ENCODE measurements at places on chromosomes 12 and 14. TPM values are rescaled to one million over a fixed set of nuclear protein-coding genes. Genes with fewer than 3 reads are reported as not detected.

Gene SRRM4
- total RNA-seq, result not detected

Gene NPAS3
- not detected for total RNA-seq

DNA sequence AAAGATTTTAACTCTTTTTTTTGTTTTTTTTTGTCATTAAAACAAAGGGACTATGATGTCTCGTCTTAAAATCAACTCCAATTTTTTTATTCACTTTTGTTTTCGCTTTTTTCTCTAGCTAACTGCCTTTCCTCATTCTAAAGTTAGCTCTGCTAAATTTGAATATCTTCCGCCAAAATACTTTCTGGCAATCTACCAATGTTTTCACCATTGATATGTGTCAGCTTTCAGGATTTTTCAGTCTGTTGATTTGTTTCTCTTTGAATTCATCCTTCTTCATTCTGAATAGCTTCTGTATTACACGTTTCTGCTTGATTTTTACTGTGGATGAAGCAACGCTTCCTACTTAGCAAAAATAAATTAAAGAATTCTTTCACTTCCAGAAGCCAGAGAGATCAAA, 38.7 kb upstream of the NOVA1 start:
- H3K27ac ChIP-seq, result no peak overlapping the region
- no peaks in the 10 kb centered on the region for H3K27me3 ChIP-seq
- no peak overlapping the region for H3K4me3 ChIP-seq
- no peaks in the 10 kb centered on the region for H3K4me1 ChIP-seq
- no peak for DNase-seq

DNA sequence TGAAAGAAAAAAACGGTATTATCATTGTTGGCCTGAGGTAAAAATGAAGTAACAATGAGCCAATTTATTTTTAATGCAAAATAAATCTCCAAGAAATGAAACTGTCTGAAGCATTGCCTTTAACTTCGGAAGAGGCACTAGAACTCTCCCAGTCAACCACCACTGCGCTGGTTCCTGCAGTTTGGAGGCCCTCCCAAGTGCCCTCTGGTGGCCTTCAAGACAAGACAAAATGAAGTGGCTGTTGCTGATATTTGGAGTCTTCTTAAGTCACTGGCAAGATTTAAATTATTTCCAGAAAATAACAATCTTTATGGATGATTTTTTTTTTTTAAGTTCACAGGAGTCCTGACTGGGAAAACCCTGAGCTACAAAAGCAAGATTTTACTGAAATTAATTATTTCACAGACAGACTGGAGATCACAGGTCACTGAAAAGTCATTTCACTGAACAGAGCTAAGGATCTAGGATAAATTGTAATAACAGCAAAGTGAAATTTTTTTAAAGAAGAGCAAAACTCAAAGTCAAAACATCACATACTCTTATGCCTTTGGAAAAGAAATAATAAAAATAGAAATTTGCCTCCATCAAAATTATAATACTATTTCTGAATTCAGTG, 58.2 kb downstream of the DICER1 start:
- H3K4me3 ChIP-seq, result no peak overlapping the region
- H3K27ac ChIP-seq, result no peak overlapping the region
- DNase-seq, result no peak
- H3K4me1 ChIP-seq, result no peaks in the 10 kb centered on the region
- no peaks in the 10 kb centered on the region for H3K27me3 ChIP-seq

DNA sequence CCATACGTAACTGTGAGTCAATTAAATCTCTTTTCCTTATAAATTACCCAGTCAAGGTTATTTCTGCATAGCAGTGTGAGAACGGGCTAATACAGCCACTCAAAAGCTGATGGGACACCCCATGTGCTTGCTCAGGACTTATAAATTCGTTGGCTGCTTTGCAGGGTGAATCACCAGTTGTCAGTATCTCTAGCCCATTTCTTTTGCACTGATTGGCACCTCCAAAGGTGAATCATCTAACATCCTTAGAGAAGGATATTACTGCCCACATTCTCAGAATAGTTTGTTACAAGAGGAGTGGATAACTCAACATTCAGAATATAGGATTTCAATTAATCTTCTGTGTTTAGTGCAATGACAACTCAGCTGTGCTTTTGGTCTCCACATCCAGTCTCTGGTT, 601.5 kb downstream of the KCNH5 start:
- no peak for DNase-seq
- H3K27ac ChIP-seq, result no peak overlapping the region
- H3K4me3 ChIP-seq, result no peak overlapping the region
- no peaks in the 10 kb centered on the region for H3K36me3 ChIP-seq
- H3K27me3 ChIP-seq, result no peaks in the 10 kb centered on the region

- no peaks in the 10 kb centered on the region for H3K36me3 ChIP-seq
- H3K4me3 ChIP-seq, result no peak overlapping the region
- peaks cover 3% of the 10 kb centered on the region for H3K4me1 ChIP-seq
- DNase-seq, result no peak
- no peak overlapping the region for H3K27ac ChIP-seq
- H3K27me3 ChIP-seq, result peaks cover 25% of the 10 kb centered on the region
Observed at GRCh38 chr12:114764510-114764909, 80.5 kb upstream of the TBX3 start.

DNA sequence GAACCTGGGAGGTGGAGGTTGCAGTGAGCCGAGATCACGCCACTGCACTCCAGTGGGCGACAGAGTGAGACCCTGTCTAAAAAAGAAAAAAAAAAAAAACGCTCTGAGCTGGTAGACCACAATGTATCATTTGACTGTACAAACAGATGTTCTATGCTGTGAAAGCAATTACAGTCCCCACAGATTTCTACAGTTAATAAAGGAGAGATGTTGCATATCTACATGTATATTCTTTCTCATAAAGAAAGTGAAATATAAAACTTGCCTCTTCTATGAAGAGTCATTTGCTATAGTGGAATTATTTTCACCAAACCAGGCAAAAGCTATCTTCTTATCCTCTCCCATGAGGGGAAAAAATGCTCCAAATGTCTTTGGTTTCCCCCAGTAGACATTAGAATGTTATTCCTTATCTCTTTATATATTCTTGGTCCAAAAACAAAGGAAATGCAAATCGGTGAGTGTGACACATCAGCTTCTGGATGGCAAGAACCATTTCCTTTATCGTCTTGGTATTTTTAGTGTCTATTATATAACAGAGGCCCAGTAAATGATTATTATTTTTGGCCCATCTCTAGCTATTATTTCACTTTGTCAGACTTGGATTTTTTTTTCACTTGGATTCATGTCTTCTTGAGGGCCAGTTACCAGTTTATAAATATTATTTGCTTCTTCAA, 230.4 kb downstream of the SSPN start:
- H3K4me1 ChIP-seq, result no peaks in the 10 kb centered on the region
- H3K27ac ChIP-seq, result no peak overlapping the region
- no peak overlapping the region for H3K4me3 ChIP-seq
- no peaks in the 10 kb centered on the region for H3K36me3 ChIP-seq

DNA sequence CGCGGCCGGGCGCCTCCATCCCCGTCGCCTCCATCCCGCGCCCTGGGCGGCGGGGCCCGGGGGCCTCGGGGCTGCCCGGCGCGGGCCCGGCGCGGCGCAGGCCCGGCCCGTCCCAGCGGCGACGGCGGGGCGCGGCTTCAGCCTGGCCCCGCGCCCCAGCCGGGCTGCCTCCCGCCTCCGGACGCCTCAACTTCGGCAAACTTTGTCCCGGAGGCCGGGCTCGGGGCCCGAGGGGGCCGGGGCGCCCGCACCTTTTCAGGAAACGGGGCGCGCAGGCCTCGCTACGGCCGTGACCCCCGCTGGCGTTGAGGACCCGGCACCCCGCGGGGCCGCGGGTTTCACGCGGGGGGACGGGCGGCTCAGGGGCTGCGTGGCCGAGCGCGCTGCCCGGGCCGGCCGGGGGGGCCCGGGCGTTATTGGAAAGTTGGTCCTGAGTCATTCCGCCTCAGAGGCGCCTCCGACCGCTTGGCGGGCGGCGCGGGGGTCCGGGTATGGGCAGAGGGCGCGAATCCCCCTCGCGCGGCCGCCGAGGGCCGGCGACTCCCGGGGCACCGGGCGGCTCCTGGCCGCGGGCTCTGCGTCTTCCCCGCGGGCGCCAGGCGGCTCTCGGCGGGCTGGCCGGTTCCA, 575 bp downstream of the TRAF3 start:
- H3K27me3 ChIP-seq, result no peaks in the 10 kb centered on the region
- no peak overlapping the region for H3K27ac ChIP-seq
- peaks cover 21% of the 10 kb centered on the region for H3K4me1 ChIP-seq
- peak; percentile 46 for DNase-seq
- no peaks in the 10 kb centered on the region for H3K36me3 ChIP-seq

- H3K27ac ChIP-seq, result no peak overlapping the region
- H3K4me1 ChIP-seq, result peaks cover 60% of the 10 kb centered on the region
- DNase-seq, result no peak
- H3K4me3 ChIP-seq, result no peak overlapping the region
- no peaks in the 10 kb centered on the region for H3K27me3 ChIP-seq
Observed at GRCh38 chr12:124520907-124521306, 46.5 kb downstream of the NCOR2 start.

DNA sequence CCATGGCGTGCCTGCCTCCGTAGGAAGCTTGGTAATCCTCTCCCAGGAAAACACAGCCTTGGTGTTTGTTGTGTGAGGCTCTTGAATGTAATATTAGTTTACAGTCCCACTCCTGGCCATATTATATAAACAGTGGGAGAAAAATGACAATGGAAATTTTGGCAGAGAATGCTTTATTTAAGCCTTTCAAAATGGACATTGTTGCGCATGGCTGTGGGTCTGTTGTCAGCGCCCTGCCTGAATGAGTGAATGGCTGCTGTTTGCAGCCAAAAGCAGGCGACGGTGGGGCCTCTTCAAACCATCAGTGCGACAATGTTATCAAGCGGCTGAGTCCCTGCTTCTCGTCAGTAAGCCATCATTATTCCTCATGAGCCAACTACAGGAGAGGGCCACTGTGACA, 201.8 kb upstream of the RMST start:
- H3K27me3 ChIP-seq, result peaks cover 9% of the 10 kb centered on the region
- H3K27ac ChIP-seq, result no peak overlapping the region
- H3K4me1 ChIP-seq, result no peaks in the 10 kb centered on the region
- H3K36me3 ChIP-seq, result no peaks in the 10 kb centered on the region
- DNase-seq, result no peak
- H3K4me3 ChIP-seq, result no peak overlapping the region

Gene CCDC38
- total RNA-seq, result 0.35 TPM

DNA sequence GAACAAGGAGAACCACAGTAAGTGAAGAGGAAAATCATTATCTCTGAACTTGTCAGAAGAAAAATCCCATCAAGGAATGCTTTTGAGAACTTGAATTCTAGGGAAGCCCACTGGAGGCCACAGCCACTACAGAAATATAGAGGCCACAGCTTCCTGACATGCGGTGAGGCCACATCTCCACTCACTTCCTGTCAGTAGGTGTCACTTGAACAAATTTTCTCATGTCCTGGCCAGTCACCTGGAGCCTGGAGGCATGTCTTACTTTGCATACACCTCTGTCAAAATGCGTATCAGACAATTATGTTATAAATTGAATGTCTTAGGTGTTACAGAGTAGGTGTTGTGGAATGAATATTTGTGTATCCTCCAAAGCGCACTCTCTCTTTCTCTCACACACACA, 370.3 kb downstream of the DAD1 start:
- no peaks in the 10 kb centered on the region for H3K4me1 ChIP-seq
- H3K27me3 ChIP-seq, result no peaks in the 10 kb centered on the region
- no peak overlapping the region for H3K27ac ChIP-seq
- no peaks in the 10 kb centered on the region for H3K36me3 ChIP-seq

DNA sequence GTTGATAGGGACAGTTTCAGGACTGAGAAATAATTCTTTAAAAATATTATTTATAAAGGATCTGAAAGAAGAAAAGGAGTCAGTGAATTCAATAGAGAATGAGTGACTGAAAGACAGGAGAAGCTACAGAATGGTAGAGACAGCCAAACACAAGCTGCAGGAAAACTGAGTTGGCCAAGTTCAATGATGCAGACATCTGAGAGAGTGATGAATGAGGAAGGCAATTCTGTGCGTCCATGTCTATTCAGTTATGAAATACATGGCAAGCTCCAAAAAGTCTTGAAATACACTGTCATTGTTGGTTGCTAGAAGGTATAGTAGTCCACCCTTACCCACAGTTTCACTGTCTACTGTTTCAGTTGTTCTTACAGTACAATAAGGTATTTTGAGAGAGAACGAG, 6.8 kb downstream of the LRRC74A start:
- H3K27me3 ChIP-seq, result peaks cover 97% of the 10 kb centered on the region
- H3K27ac ChIP-seq, result no peak overlapping the region
- no peak overlapping the region for H3K4me3 ChIP-seq
- no peaks in the 10 kb centered on the region for H3K36me3 ChIP-seq

Gene TAS2R50
- 2.3 TPM for total RNA-seq

- H3K27me3 ChIP-seq, result no peaks in the 10 kb centered on the region
- no peak overlapping the region for H3K27ac ChIP-seq
- H3K4me3 ChIP-seq, result no peak overlapping the region
- no peak for DNase-seq
Observed at GRCh38 chr14:89697281-89698060, 257.1 kb downstream of the EFCAB11 start.

DNA sequence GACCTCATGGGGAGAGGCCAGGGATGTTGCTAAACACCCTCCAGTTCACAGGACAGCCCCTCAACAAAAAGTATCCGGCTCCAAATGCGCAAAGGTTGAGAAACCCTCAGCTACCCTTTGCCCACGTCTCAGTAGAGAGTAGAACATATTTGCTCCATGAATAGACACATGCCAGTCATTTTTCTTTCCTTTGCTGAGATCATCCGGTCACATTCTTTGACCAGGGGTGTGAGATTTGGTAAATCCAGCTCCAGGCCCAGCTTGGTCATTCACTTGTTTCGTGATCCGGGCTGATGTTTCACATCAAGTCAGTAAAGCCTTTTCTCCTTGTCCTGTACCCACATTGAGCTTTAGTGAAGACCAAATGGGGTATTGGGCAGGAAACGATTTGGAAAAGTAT, 83.6 kb upstream of the LHX5 start:
- no peak overlapping the region for H3K4me3 ChIP-seq
- H3K4me1 ChIP-seq, result 0 out of 2 replicates have a peak, but pooled peaks cover 7% of the 10 kb centered on the region
- DNase-seq, result peak; percentile 45
- no peaks in the 10 kb centered on the region for H3K27me3 ChIP-seq
- H3K36me3 ChIP-seq, result no peaks in the 10 kb centered on the region

Gene OTOGL
- not detected for total RNA-seq

GRCh38 chr14:35818346-35819115, 7.6 kb upstream of the BRMS1L start:
- no peak overlapping the region for H3K27ac ChIP-seq
- DNase-seq, result no peak
- no peaks in the 10 kb centered on the region for H3K27me3 ChIP-seq
- H3K4me1 ChIP-seq, result no peaks in the 10 kb centered on the region
- no peak overlapping the region for H3K4me3 ChIP-seq

DNA sequence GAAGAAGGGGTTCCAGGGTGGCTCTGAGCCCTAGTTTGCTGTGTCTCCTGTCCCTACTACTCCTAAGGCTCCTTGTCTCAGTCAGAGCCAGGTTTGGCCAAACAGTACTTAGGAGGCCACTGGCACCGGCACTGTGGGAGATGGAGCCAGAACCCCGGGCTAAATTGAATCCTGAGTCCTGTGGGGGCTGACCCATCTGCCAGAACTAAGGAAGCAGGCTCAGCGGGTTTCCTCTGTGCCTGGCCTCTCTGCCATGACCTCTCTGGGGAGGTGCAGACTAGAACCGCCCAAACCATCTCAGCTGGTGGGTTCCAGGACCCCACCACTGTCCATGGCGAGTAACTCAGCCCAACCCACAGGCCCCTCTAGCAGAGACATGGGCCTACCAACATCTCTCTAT, 5.5 kb downstream of the ACTN1 start:
- H3K36me3 ChIP-seq, result peaks cover 57% of the 10 kb centered on the region
- no peaks in the 10 kb centered on the region for H3K27me3 ChIP-seq
- peaks cover 37% of the 10 kb centered on the region for H3K4me1 ChIP-seq
- no peak overlapping the region for H3K27ac ChIP-seq
- no peak for DNase-seq
- H3K4me3 ChIP-seq, result no peak overlapping the region

Gene LHX5
- 0.65 TPM for total RNA-seq

Data from PC-9 (cell line).